ENCODE measurements at places on chromosomes 5 and 9.

DNA sequence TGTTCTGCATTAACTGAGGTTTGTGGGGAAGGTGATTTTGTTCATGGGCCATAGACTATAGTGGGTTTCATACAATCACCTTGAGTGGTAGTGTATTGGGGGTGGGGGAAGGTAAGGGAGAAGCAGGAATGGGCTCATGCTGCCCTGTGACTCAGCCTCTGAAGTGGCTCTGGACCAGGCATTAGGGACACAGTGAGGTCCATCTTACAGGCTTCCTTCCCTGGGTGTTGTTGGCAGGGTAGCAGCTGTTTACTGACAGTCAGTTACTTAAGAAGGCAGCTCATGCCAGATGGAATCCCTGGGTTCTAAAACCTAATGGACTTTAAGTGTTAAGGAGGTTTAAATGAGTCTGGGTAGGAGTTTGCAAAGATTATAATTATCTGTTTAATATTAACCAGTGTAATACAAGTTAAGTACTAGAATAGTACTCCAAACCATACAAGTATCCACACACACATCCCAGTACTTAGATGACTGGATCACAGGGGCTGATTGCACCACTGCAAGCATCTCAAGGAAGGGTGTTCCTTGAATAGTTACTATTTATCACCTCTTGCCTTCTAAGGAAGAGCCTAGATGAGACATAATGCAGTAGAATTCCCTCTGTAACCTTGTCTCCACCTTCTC is 59.3 kb downstream of the CAST start:
- no peak for DNase-seq

- DNase-seq = no peak
Measured at GRCh38 chr9:96040591-96041461, 165.3 kb downstream of the ERCC6L2 start.

DNA sequence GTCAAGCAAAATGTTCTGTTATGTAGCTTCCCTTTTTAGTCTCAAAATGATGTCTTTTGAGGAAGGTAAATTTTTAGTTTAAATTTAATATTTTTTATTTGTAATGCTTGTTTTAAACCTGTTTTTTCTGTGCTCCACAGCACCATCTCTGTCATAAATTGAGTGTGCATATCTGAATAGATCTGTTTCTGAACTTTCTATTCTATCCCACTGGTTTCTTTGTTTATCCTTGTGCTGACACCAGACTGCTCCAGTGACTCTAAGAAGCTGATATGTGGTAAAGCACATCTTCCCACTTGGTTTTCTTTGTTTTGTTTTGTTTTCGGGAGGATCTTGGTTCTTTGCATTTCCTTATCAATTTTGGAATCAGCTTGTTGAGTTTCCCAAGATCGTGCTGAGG is 7.1 kb upstream of the RNF145 start:
- DNase-seq = no peak

DNA sequence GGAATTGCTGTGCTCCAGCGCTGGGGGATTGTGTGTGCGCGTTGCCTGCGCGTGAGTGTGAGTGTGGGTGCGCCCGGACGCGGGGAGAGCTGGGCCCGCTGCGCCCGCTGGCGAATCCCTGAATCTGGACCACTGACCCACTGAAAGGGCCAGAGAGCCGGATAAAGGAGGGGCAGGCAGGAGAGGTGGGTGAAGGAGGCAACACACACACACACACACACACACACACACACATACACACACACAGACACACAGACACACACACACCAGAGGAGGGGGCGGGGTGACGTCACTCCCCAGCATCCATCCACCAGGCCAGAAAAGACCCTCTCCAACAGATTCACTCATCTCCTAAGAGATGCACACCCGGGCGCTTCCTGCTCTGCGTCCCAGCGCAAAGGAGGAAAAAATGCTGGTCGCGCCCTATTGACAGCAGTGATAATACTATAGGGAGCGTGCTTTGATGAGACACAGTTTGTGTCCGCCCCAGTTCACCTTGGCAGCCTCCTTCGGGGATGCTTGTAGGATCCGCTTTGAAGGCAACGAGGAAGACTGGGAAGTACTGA is 1059.1 kb upstream of the DMAC1 start:
- no peak for DNase-seq

DNA sequence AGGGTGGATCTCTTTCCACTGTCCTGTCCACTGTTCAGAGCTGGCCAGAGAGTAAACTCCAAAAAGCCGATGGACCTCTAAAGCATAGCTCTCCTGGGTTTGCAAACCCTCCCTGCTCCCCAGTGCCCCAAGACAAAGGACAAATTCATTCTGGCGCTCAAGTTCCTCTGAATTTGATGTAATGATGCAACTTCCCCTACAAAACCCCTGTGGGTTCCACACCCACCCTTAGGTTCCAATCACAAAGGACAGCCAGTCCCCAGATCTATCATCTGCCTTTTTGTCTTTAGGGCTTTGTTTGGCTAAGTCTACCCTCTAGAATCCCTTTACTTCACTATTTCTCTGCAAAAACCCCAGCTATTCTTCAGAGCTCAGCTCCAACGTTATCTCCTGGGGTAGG is 57.4 kb upstream of the SLC25A51 start:
- DNase-seq = no peak

- no peak for DNase-seq
Measured at GRCh38 chr5:11384441-11385250, 519.6 kb downstream of the CTNND2 start.

DNA sequence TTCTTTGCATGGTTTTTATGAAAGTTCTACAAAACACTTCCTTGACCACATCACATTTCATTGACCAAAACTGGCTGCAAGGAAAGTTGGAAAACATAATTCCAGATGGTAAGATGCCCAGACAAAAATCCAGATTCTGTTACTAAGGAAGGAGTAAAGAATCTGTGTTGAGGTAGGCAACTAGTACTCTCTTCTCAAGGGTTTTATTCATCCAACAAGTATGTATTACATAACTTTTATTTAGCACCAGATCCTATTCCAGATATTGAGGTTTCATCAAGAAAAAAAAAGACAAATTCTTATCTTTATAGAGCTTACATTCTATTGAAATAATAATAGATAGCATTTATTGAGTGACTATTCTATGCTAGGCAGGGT is 43.2 kb upstream of the UGCG start:
- no peak for DNase-seq

- DNase-seq = no peak
Measured at GRCh38 chr9:85045271-85045670, 375.7 kb downstream of the NTRK2 start.

DNA sequence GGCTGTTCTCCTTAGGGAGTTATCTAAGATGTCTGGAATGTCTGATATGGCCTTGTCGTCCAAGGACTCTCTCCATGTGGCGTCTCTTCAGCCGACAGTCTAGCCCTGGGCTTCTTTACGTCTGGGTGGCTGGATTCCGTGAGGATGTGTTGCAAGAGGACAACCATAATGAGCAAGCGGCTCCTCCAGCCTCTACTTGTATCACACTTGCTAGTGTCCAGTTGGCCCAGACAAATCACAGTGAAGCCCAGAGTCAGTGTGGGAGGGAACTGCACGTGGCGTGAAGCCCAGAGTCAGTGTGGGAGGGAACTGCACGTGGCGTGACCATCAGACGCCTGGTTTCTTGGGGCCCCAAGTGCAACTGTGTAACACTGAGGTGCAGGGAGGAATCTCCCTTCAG is 61.1 kb downstream of the COL23A1 start:
- no peak for DNase-seq

Measured in CD4-positive, alpha-beta T cell treated with Interleukin-15 for 1 hour (primary cell).